Right renal pelvis (tissue), 4 donors: ENCODE measurements at places on chromosomes 5 and 9.

DNA sequence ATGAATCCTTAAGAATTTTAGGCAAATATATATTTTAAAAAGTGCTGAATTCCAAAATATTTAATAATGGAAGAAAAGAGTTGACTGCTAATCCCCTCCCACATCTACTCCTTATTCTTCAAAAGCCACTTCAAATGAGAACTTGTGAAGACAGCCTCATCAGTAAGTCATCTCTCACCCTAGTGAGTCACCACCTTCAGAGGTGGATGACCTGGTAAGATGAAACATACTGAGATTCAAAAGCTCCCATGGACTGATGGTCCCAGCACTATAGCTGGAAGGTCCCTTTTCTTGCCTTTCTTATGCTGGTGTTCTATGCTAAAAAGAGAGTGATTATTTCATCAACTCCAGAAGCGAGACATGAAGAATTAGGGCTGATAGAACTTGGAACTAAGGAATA is 37.8 kb upstream of the SPDL1 start:
- DNase-seq, result no peak

- no peak for DNase-seq
These were observed 31.4 kb downstream of the COL27A1 start for GRCh38 chr9:114186605-114187289.

- DNase-seq, result no peak
These were observed 141.1 kb downstream of the ENC1 start for GRCh38 chr5:74499256-74500050.

DNA sequence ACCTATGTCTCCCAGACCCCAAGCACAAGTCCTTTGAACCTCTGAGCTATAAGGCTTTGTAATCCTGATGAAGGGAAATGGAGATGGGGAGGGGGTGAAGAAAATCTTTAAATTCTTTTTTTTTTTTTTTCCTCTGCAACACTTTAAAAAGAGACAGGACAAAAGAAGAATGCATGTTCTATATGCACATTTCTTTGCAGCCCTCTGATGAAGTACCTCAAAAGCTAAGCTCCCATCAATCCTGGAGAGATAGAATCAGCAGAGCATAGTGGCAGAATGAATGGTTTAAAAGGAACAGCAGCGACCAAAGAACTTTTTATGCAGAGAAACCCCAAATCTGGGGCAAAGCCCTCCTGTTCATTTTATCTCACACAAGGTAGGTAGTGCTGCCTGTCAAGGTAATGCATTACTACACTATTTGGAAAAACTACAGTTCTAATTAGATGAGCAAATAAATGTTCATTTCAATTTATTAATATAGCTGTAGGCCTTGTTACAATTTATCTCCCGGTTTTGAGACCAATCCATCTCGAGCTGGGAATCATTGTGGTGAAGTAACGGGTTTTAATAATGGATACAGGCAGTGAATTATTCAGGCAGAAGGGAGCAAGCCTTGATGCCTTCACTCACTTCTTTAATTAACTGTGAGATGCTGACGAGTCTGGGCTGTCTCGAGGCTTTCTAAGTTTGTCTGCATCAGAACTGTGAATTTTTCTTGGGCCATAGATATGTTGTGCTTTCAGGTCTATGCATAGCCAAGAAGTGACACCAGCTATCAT is 173.5 kb upstream of the ZNF608 start:
- DNase-seq, result no peak

DNA sequence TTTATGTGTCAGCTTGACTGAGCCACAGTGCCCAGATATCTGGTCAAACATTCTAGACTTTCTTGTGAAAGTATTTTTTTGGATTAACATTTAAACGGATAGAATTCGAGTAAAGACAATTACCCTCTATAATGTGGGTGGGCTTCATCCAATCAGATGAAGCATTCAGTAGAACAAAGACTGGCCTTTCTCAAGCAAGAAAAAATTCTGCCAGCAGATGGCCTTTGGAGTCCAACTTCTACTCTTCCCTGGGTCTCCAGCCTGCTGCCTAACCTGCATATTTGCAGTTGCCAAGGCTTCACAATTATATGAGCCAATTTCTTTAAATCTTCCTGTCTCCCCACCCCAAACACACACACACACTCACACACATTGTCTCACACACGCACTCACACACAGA is 86.4 kb downstream of the MED10 start:
- DNase-seq, result no peak

DNA sequence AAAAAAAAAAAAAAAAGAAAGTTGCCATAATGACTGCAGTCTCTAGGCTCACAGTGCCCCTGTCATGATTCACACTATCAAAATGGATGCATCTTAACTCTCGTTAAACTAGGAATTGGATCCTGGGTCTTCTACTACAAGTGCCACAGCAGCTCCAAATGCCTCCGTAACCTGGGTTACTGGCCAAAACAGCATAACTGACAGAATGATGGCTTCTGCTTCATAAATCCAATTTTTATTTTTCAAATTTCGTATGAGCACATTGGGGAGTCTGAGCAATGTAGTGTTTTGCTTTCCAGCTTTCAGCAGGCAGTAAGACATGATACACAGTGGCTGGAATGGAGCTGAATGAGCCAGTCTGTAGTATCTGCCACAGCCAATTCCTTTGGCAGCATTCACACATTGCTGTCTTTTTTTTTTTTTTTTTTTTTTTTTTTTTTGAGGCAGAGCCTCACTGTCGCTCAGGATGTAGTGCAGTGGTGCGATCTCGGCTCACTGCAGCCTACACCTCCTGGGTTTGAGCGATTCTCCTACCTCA is 36.0 kb upstream of the NPM1 start:
- no peak for DNase-seq

DNA sequence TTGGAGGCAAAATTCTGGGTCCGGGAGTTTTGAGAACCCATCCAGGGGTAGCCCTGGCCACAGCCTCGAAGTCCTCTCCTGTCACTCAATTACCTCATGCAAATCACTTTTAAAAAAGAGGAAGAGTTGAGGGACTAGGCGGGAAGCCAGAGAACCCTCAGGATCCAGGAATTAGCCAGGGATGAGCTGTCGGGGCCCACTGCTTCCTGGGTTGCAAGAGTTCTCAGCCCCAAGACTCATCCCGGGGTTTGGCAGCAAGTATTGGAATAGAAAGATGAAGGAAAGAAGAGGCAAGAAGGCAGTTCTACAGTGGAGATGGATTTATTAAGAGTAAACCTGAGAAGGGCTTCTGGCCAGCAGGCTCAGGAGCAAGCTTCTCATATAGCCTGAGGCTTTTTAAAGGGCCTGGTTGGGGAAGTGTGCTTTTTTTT is 25.6 kb downstream of the C9orf50 start:
- DNase-seq, result no peak

- no peak for DNase-seq
These were observed 21.5 kb downstream of the SNCAIP start for GRCh38 chr5:122333564-122333963.

GRCh38 chr9:36164372-36164771 is 4.8 kb upstream of the CCIN start:
- DNase-seq, result no peak

DNA sequence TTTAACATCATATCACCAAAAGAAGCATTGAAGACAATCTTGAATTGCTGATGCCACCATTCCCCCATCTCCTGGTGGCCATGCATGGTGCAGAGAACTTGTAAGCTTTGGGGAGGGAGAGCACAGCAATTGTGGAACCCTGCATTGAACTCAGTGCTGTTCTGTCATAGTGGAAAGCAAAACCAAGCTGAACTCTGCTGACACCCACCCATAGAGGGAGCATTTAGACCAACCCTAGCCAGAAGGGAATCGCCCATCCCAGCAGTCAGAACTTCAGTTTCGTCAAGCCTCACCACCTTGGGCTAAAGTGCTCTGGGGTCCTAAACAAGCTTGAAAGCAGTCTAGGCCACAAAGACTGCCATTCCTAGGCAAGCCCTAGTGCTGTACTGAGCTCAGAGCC is 37.4 kb upstream of the RUSC2 start:
- no peak for DNase-seq

GRCh38 chr9:131773911-131774379 is 34.1 kb upstream of the RAPGEF1 start:
- DNase-seq, result peak; percentile 52

- no peak for DNase-seq
These were observed 7.4 kb upstream of the SNCAIP start for GRCh38 chr5:122304471-122305215.

GRCh38 chr9:117276444-117276843 is 138.4 kb downstream of the ASTN2 start:
- DNase-seq, result no peak

GRCh38 chr9:6667633-6668280 is 22.2 kb upstream of the GLDC start:
- no peak for DNase-seq

- DNase-seq, result no peak
These were observed 289.9 kb upstream of the SMC2 start for GRCh38 chr9:103804077-103804735.

GRCh38 chr5:170221327-170221741 is 11.5 kb upstream of the C5orf58 start:
- no peak for DNase-seq

- no peak for DNase-seq
These were observed 13.5 kb downstream of the ZFP37 start for GRCh38 chr9:113042884-113043657.
